ENCODE measurements at places on chromosomes 2 and 18. TPM values are rescaled to one million over a fixed set of nuclear protein-coding genes. Genes with fewer than 3 reads are reported as not detected.

DNA sequence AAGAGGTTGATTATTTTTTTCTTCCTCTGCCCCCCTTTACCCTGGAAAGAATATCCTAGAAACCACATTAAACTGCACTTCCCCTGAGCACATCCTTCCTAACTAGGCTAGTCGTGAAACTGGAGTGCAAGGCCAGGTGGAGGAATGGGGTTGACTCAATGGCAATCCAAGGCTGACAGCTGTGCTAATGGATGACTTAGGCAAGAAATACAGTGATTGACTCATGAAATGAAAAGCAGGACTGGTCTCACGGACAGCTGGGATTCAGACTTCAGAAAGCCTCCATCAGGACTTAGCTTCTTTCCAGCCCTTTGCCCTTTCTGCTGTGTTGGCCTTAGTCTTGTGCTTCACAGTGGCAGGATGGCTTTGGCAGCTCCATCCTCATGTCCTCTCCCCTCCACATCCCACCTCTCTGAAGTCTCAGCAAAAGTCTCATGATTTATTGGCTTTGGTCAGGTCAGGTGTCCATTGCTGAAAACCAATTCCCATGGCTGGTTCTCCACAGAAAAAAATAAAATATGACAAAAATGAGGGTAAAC is 33.8 kb downstream of the INSIG2 start:
- H3K4me3 ChIP-seq, result no peak overlapping the region
- no peak for DNase-seq
- H3K27ac ChIP-seq, result no peak overlapping the region
- no peaks in the 10 kb centered on the region for H3K36me3 ChIP-seq
- no peaks in the 10 kb centered on the region for H3K4me1 ChIP-seq

GRCh38 chr2:15634846-15635490 is 43.3 kb downstream of the DDX1 start:
- no peak for DNase-seq
- H3K27ac ChIP-seq, result no peak overlapping the region
- peaks cover 33% of the 10 kb centered on the region for H3K36me3 ChIP-seq
- no peaks in the 10 kb centered on the region for H3K4me1 ChIP-seq
- H3K4me3 ChIP-seq, result no peak overlapping the region

DNA sequence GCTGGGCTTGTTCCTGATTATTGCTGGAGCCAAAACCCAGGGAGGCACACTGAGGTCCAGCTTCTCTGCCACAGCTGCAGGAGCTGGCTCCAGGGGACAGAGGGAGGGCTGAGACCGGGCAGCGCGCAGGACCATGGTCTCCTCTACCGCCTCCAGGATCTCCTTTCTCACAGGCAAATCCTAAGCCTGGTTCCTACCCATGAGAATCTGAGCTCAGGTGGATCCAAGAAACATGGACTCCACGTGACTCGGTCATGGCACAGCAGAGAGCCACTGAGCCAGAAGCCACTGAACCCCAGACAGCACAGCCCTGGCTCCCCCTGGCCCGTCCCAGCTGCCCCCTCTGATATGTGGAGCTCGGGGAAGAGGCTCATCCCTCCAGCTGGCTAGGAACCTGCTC is 653.4 kb upstream of the ID2 start:
- no peak overlapping the region for H3K27ac ChIP-seq
- no peak for DNase-seq
- H3K4me1 ChIP-seq, result no peaks in the 10 kb centered on the region
- H3K36me3 ChIP-seq, result no peaks in the 10 kb centered on the region

DNA sequence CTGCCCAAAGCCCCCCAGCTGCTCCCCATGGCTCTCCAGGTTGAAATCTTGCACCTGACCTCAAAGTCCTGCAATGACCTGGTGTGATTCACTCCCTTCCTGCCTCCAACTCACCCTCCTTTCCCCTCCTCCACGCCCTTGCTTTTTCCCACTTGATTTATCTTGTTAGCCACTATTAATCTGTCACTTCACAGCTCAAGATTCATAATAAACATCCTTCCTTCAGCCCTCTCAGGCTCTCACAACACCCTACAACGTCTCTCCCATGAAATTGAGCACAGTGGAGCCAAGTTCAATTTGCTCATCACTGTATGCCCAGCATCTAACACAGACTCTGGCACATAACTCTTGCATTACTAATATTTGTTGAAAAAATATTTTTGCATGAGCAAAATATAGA is 85.6 kb upstream of the SLC35G4 start:
- no peaks in the 10 kb centered on the region for H3K27me3 ChIP-seq
- H3K36me3 ChIP-seq, result no peaks in the 10 kb centered on the region
- H3K4me3 ChIP-seq, result no peak overlapping the region
- no peak overlapping the region for H3K27ac ChIP-seq
- no peak for DNase-seq
- H3K4me1 ChIP-seq, result no peaks in the 10 kb centered on the region

DNA sequence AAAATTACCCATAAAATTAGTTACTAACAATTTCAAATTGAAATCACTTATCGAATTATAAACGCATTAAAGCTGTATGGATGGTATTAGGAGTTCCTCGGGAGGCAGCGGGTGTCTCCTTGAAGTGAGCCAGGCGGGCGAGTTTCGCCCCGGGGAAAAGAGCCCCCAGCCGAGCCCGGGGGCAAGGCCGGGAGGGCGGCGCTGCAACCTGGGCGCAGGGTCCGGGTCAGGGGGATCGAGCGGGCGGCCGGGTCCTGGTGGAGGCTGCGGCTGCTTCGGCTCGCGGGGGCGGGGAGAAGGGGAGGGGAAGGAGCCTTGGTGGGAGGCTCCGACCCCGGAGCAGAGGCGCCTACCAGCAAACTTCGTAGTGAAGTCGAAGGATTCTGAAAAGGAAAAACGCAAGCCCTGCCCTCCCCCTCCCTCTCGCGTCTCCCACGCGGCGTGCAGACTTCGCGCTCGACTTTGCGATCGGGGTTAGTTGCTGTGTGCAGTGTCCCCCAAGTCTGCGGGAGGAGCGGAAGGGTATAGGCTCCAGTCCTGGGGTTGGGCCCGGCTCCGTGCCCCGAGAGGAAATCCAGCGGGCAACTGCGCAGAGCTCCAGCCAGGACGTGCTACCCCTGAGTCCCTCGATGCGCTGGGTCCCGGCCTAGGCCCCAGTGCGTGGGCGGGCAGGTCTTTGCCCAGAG is 140.8 kb downstream of the MEIS1 start:
- DNase-seq, result no peak
- peaks cover 52% of the 10 kb centered on the region for H3K27me3 ChIP-seq
- no peaks in the 10 kb centered on the region for H3K36me3 ChIP-seq
- H3K4me1 ChIP-seq, result peaks cover 29% of the 10 kb centered on the region
- H3K4me3 ChIP-seq, result peak overlapping the region; percentile 46

GRCh38 chr2:128660836-128661235 is 342.2 kb upstream of the HS6ST1 start:
- H3K36me3 ChIP-seq, result no peaks in the 10 kb centered on the region
- H3K4me3 ChIP-seq, result no peak overlapping the region
- H3K4me1 ChIP-seq, result no peaks in the 10 kb centered on the region
- H3K27ac ChIP-seq, result no peak overlapping the region
- no peak for DNase-seq
- H3K27me3 ChIP-seq, result no peaks in the 10 kb centered on the region

- no peak overlapping the region for H3K27ac ChIP-seq
- no peak for DNase-seq
- H3K4me1 ChIP-seq, result peaks cover 2% of the 10 kb centered on the region
- no peaks in the 10 kb centered on the region for H3K36me3 ChIP-seq
Observed at GRCh38 chr2:120722568-120723421, 12.9 kb upstream of the GLI2 start.

Gene CFAP65
- 0.13 TPM for total RNA-seq

Gene ANKRD30B
- not detected for total RNA-seq

Gene C2orf66
- total RNA-seq, result not detected

Gene ZNF521
- total RNA-seq, result 16.8 TPM

Gene GPBAR1
- 0.63 TPM for total RNA-seq

Gene LTBP1
- total RNA-seq, result 23.8 TPM

Gene INHA
- total RNA-seq, result 0.73 TPM

Measured in H1 (cell line).